ENCODE measurements at places on chromosomes 4 and X. TPM values are rescaled to one million over a fixed set of nuclear protein-coding genes. Genes with fewer than 3 reads are reported as not detected.
A peak's percentile ranks its signal among the peaks of the same experiment; 100 is the strongest.

DNA sequence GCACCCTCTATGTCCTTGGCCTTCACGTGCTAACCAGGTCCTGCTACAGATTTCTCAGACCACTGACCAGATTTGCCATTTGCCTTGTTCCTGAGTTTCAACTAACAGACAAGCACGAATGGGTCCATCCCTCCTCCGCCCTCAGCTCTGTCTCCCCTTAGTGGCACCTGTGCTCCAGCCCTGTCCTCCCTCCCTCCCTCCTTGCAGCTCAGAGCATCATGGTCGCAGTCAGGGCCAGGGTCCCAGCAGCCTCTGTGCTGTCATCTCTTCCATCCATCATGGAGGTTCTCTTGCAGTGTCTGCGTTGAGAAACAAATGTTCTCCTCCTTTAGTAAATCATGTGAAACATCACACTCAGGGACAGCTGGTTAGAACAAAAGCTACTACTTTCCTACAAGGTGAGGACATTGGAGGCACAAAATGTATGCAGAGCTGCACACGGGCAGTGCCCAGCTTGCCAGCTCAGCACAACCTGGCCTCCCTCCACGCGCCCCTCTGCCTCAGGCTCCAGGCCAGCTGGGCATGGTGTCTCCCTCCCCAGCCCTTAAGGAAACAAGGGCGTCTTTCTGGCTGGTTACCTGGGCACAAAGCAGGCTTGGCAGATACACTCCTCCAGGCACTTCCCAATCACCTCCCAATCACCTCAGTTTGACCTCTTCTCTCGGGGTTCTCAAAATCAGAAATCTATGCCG lies 79.5 kb upstream of the ATP6AP2 start:
- H3K27me3 ChIP-seq = no peaks in the 10 kb centered on the region
- no peak overlapping the region for H3K27ac ChIP-seq

DNA sequence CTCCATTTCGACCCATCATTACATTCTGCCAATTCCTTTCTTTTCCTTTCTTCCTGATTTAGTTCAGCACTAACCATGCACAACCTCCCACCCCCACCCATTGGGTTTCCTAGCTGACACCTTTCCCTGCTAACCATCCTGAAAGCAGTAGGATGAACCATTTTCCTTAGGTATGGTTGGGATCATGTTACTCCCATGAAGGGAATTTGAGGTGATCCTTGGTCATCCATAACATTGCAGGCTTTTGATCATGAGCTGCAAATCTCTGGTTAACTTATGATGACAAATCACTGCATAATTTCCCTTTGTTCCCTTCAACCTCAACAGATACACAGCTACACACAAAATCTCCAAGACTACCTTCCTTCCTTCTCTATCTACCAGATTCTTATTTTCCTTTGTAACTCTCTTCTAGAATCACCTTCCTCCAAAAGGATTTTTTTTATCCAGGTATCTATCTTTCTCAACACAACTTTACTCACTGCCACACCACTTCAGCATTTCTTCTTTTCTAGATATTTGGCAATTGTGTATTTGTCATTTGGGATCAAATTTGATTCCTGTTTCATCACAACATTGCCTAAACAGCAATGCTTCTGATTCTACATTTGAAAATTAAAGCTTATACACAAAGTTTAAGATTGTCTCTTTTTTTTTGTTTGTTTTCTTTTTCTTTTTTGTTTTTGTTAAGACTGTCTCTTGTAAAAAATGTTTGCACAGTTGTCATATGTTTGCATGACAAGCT lies 145.1 kb downstream of the RBM47 start:
- no peaks in the 10 kb centered on the region for H3K4me1 ChIP-seq
- no peak for DNase-seq
- no peaks in the 10 kb centered on the region for H3K27me3 ChIP-seq
- H3K27ac ChIP-seq = no peak overlapping the region

- H3K4me3 ChIP-seq = no peak overlapping the region
- no peak for DNase-seq
- H3K4me1 ChIP-seq = no peaks in the 10 kb centered on the region
- H3K27me3 ChIP-seq = no peaks in the 10 kb centered on the region
- H3K36me3 ChIP-seq = no peaks in the 10 kb centered on the region
These were observed 47.7 kb upstream of the ADGRL3 start for GRCh38 chr4:61152433-61152832.

DNA sequence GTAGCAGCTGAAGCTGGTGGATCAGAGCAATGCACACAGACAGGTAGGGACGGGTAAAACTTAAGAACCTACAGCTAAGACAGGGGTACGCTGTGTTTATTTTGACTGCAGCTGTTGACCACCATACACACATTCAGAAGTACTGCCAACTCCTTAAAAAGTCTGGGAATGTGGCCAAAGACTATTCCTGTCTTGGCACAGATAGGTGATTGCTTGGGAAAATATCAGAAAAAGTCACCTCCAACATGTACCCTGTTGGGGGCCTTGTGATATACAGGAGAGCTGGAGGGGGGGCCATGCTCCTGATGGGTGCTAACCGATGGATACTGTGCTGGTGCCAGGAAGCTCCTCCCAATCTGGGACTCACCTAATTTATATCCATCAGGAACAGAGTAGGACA lies 121.2 kb downstream of the VCX2 start:
- H3K27ac ChIP-seq = no peak overlapping the region
- H3K27me3 ChIP-seq = no peaks in the 10 kb centered on the region
- DNase-seq = no peak
- H3K4me3 ChIP-seq = no peak overlapping the region
- no peaks in the 10 kb centered on the region for H3K4me1 ChIP-seq
- H3K36me3 ChIP-seq = no peaks in the 10 kb centered on the region

TRAM1L1 gene
- 0.43 TPM for total RNA-seq

ARHGAP6 gene
- 33.6 TPM for total RNA-seq

DNA sequence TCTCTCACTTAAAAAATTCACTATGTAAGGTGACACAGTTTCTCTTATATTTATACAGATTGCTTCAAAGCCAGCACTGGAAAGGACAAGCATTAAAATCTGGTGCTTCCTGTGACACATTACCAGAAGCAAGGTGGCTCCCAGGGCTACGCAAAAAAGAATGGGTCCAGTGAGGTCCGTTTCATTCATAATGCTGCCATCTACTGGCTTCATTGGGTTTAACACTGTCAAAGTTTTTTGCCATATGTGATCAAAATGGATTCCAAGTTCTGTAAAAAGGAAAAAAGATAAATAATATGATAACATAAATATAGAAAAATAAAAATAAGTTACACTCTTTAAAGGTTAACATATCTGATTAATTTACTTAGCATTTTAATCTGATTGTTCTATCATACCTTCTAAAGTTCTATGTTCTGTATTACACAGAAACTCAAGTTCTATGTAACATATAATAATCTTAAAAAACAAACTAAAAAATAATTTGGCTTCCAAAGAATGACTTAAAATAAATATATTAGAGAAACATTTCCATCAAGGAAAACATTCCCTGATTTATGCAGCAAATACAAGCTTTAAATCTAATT lies 22.1 kb downstream of the YIPF7 start:
- no peak overlapping the region for H3K4me3 ChIP-seq
- no peak overlapping the region for H3K27ac ChIP-seq
- DNase-seq = no peak
- no peaks in the 10 kb centered on the region for H3K4me1 ChIP-seq

- H3K27me3 ChIP-seq = no peaks in the 10 kb centered on the region
- no peak overlapping the region for H3K27ac ChIP-seq
- DNase-seq = no peak
- H3K36me3 ChIP-seq = no peaks in the 10 kb centered on the region
These were observed 205.9 kb upstream of the FAM47A start for GRCh38 chrX:34338046-34338445.

- H3K4me3 ChIP-seq = no peak overlapping the region
- DNase-seq = no peak
- no peak overlapping the region for H3K27ac ChIP-seq
- peaks cover 7% of the 10 kb centered on the region for H3K4me1 ChIP-seq
- H3K36me3 ChIP-seq = peaks cover 29% of the 10 kb centered on the region
- no peaks in the 10 kb centered on the region for H3K27me3 ChIP-seq
These were observed 75.6 kb upstream of the SMARCA5 start for GRCh38 chr4:143437937-143438336.

DNA sequence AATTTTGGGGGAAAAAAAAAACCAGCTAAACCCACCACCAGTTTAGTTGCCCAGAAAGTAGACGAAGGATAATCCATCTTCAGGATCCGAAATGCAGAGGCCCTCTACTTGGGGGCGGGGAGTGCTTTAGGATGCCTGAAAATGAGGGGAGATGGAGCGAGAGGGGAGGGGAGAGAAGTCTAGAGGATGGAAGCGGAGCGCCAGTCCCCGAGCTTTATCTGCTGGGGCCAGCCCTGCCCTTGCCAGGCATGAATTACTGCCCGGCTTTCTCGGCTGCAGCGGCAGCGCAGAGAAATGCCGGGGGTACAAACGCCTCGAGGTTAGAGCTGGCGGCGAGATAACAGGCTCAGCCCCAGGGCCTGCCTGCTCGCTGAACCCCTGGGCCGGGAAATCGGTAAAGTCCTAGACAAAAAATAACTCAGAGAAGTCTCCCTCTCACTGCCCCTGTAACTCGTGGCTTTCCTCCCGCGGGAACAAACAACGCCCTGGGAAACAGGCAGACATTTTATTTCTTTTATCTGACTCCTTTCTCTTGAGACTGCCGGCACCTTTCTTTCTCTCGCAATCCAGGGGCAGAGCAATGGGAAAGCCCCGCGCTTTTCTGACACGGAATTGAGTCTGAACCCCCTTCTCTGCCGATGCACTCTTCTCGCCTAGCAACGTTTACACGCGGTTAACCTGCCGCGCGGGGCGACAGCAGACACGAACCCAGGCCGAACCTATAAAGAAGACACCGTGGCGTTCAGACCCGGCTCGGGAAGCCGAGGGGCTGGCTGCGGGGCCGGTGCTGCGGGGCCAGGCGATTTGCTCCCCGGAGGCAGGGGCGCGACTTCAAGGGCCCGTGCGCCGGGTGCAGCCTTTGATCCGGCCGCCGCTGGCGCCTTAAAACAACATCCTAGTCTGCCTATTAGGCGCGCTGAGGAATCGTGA lies 3.1 kb upstream of the MSX1 start:
- no peak for DNase-seq
- H3K4me1 ChIP-seq = peaks cover 8% of the 10 kb centered on the region
- peaks cover 25% of the 10 kb centered on the region for H3K27me3 ChIP-seq
- H3K36me3 ChIP-seq = no peaks in the 10 kb centered on the region

- H3K27me3 ChIP-seq = no peaks in the 10 kb centered on the region
- H3K36me3 ChIP-seq = no peaks in the 10 kb centered on the region
- H3K4me3 ChIP-seq = peak overlapping the region; percentile 78
- H3K4me1 ChIP-seq = peaks cover 20% of the 10 kb centered on the region
These were observed 497 bp upstream of the THAP9 start for GRCh38 chr4:82900066-82900410.

DNA sequence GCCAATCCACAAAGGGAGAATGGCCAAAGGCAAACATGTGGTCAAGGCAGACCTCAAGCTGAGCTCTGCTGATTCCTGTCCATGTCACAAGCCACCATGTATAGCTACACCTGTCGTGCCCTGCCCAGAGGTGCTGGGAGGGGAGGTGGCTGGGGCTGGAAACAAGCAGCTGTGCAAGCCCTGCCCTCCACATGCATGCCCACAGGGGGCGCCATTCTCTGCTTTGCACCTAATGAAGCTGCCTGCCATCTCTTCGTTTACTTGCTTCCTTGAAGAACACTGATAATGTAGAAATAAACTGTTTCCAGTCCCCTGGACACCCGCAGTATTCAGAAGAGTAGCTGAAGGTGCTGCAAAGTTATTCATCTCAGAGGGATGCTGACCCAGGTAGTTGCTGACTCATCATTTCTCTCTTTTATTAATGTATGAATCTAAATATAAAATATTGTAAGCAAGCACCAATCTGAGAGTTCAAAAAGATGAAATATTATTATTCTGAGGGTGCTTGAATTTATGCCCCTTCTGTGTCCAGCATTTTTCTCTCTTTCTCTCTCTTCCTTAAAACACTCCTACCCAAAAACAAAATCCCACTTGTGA lies 278.6 kb downstream of the ADGRA3 start:
- no peak for DNase-seq
- no peaks in the 10 kb centered on the region for H3K27me3 ChIP-seq
- no peaks in the 10 kb centered on the region for H3K36me3 ChIP-seq
- no peaks in the 10 kb centered on the region for H3K4me1 ChIP-seq
- no peak overlapping the region for H3K27ac ChIP-seq

GPR78 gene
- total RNA-seq = not detected

TRAPPC2 gene
- total RNA-seq = 8.0 TPM

DNA sequence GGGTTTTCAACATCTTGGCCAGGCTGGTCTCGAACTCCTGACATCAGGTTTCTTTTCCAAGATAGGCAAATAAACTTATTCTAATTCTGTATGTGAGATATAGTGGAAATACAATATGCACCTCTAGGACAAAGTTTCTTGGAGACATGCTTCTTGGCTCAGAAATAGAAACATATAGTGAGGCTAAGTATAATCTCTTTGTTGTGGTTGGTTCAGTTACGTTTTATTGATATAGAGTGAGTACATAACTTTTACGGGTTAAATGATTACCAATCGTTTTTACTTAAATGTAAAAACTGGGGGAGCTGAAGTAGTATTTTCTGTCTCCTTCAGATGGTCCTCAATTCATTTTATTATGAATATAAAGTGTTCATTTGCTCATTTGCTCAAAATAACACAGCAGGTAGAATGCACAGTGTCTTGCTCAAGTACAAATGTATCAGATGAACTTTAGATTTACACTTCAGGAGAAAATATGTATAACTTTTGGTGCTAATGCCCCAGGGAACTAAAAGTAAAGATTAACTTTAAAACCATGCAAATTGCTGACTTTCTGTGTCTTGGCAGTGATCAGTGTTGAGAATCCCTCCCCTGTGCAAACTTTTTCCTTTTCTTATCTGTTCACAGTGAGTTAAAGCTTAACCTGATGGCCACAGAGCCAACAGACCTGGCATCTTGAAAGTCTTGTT lies 77.6 kb downstream of the AFF1 start:
- no peak overlapping the region for H3K27ac ChIP-seq
- DNase-seq = no peak
- no peaks in the 10 kb centered on the region for H3K36me3 ChIP-seq
- peaks cover 49% of the 10 kb centered on the region for H3K4me1 ChIP-seq
- no peak overlapping the region for H3K4me3 ChIP-seq
- no peaks in the 10 kb centered on the region for H3K27me3 ChIP-seq

- H3K36me3 ChIP-seq = no peaks in the 10 kb centered on the region
- no peaks in the 10 kb centered on the region for H3K4me1 ChIP-seq
- DNase-seq = peak; percentile 5
- no peak overlapping the region for H3K27ac ChIP-seq
- H3K27me3 ChIP-seq = no peaks in the 10 kb centered on the region
These were observed 16.4 kb downstream of the PSAPL1 start for GRCh38 chr4:7418131-7418943.

KLKB1 gene
- not detected for total RNA-seq

GRCh38 chrX:103212749-103213457 lies 2.0 kb upstream of the BEX4 start:
- H3K27me3 ChIP-seq = no peaks in the 10 kb centered on the region
- H3K4me3 ChIP-seq = no peak overlapping the region
- H3K36me3 ChIP-seq = no peaks in the 10 kb centered on the region
- no peak for DNase-seq
- H3K4me1 ChIP-seq = no peaks in the 10 kb centered on the region

TKTL1 gene
- total RNA-seq = not detected

COX18 gene
- 22.7 TPM for total RNA-seq

DNA sequence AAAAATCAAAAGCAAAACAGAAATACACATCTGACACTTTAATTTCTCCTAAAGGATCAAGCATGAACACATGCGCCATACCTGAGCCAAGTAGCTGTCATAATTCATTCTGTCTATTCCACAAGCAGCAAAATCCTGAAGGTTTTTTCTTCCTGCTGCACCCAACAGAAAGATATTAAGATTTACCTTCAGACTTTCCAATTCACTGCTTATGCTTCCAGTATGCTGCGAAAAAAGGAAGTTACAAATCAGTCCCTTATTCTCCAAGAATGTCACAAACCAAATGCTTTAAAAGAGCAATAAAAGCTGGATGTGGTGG lies 29.2 kb upstream of the FGFBP2 start:
- peaks cover 12% of the 10 kb centered on the region for H3K36me3 ChIP-seq
- H3K4me3 ChIP-seq = no peak overlapping the region
- H3K27ac ChIP-seq = no peak overlapping the region
- no peak for DNase-seq
- H3K4me1 ChIP-seq = no peaks in the 10 kb centered on the region
- H3K27me3 ChIP-seq = no peaks in the 10 kb centered on the region
